ENCODE measurements at places on chromosomes 1 and 21.

DNA sequence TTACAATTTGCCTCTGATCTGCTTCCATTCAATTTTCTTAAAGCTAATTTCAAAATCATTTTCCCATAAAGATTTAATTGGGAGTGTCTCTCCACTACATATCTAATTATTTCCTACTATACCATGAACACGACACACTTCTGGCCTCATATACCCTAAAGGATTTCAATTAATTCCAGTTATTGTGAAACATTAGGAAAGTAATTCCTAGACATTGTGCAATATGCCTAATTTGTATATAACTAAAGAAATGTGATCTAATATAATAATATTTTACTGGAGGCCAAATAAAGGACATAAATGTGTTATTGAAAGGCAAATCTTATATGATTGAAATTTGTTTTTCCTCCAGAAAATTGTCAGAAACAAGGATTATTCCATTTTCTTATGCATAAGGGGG lies 727.2 kb upstream of the ADGRL2 start:
- DNase-seq = no peak

GRCh38 chr1:247855911-247856310 lies 1.1 kb upstream of the TRIM58 start:
- DNase-seq = no peak

- no peak for DNase-seq
These were observed 97.8 kb downstream of the EBNA1BP2 start for GRCh38 chr1:43074244-43074643.

DNA sequence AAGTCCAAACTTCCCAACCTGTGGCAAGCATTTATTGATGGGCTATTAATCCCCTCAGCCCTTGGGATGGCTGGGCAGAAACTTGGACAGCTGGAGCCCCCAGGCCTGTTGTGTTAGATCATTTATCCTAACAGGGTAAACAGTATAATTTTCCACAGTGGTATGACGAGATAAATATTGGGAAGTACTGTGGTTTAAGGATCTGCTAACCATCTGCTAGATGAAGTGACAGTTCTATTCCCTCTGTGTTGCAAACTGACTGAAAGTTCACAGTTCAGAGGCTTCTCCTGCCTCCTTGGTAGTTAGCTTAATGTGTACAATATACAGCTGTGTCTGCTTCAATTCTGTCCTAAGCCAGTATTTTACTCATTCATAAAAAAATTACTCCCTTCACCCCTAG lies 127.5 kb upstream of the CHODL start:
- no peak for DNase-seq

GRCh38 chr21:17925000-17925610 lies 105.9 kb upstream of the C21orf91 start:
- DNase-seq = peak; percentile 14
